Amniotic stem cell (primary cell): ENCODE measurements at places on chromosomes 11 and 22.

GRCh38 chr11:1406571-1407485 lies 17.1 kb downstream of the BRSK2 start:
- DNase-seq: no peak

DNA sequence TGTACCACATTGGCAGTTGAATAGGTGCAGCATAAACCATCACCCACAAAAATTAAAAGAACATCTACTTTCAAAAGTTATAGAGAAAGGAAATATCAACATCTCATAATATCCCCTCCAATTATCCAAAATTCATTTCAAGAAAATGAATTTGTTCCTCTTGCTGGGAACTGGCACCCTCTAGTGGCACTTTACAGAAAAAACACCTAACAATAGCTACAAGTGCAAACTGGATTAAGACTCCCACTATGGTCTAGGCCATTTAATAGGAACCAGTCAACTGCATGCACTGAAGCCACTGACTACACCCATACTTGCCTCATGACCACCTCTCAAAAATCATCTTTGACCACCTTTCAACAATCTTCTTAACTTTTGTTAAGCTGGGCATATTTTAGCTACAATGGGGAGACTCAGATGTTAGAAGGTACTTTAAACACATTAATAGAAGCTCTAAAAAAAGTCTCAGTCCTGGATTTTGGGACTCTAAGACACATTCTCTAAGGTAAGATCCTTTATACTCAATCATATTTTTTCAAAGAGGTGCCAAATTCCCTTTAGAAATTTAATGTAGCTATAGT lies 17.3 kb downstream of the TRAF6 start:
- no peak for DNase-seq

DNA sequence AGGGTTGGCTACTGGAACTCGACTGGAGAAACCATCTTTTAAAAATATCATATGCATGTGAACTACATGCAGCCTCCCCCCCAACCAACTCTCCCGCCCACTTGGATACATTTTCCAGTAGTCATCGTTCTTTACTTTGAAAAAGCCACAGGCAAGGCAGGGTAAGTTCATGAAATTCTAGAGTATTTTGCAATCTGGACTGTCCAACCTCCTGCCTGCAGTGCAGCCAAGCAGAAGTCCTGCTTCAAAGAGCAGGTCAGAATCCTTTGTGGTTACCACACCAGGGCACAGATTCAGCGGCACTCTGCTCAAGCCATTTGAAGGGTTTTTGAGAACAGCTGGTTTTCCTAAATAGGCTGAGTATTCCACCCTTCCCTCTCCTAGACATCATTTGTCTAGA lies 12.1 kb downstream of the ELF5 start:
- DNase-seq: peak; percentile 37

DNA sequence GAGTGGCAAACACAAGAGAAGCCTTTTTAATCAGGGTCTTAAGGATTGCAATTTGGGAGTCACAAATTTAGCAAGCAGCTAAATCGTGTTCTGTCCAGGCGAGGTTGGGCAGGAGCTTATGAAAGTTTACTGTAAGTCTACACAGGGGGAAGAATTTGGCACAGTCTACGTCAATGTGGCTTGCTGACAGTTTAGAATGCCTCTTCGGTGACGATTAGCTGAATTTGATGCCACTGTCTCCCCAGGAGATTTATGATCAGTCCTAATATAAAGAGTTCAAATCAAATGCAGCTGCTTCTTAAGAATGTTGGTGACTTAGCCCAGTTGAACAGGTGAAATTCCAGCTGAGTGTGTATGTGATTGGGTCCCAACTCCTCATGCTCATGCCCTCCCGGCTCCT lies 114.1 kb upstream of the CLPB start:
- no peak for DNase-seq
